ENCODE measurements at places on chromosomes 16 and 17. TPM values are rescaled to one million over a fixed set of nuclear protein-coding genes. Genes with fewer than 3 reads are reported as not detected.

DNA sequence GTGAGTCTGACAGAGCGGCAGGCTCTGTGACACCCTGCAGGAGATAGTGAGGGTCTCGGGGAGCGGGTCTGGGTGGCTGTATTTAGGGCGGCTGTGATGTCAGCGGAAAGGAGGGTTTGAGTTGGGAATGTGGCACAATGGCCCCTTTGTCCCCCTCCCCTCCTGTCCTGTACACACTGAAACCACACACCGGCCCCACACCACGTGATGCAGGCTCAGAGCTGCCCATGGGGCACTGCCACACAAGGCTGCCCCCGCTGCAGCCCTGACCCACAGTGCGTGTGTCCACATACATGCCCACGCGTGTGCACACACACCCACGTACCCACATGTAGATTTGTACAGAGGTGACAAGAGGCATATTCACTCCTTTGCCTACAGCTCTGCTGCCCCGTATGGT, 15.3 kb downstream of the SGCA start:
- peak; percentile 78 for DNase-seq
- H3K27me3 ChIP-seq = no peaks in the 10 kb centered on the region
- H3K4me3 ChIP-seq = no peak overlapping the region

The GRAPL gene
- not detected for total RNA-seq

- no peaks in the 10 kb centered on the region for H3K27me3 ChIP-seq
- peaks cover 7% of the 10 kb centered on the region for H3K36me3 ChIP-seq
- peak overlapping the region; percentile 6 for H3K4me3 ChIP-seq
- H3K27ac ChIP-seq = no peak overlapping the region
Measured at GRCh38 chr16:31714903-31715504, 158.6 kb upstream of the ZNF267 start.

DNA sequence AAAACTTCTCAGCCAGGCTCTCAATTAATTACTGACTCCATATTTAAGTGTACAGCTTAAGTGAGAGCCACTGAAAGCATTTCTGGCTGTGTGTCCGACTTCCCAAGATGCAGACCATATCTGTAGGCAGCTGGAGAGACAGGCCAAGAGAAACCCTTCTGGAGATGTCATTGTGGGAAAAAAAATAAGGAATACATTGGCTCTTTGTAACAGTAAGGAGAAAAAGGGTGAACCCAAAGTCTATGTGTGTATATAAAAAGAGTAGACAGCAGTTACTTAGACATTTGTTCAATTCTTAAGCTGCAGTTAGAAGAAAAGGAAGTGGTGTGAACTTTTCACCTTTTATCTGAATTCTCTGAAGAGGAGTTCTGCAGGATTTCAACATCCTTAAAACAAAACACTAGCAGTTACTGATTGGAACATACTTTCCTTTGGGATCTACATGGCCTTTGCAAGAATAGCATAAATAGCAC, 21.7 kb downstream of the FAM117A start:
- DNase-seq = no peak
- H3K4me1 ChIP-seq = peaks cover 21% of the 10 kb centered on the region
- no peak overlapping the region for H3K27ac ChIP-seq
- H3K36me3 ChIP-seq = no peaks in the 10 kb centered on the region
- no peaks in the 10 kb centered on the region for H3K27me3 ChIP-seq
- H3K4me3 ChIP-seq = no peak overlapping the region

The TRIM47 gene
- total RNA-seq = 21.7 TPM

DNA sequence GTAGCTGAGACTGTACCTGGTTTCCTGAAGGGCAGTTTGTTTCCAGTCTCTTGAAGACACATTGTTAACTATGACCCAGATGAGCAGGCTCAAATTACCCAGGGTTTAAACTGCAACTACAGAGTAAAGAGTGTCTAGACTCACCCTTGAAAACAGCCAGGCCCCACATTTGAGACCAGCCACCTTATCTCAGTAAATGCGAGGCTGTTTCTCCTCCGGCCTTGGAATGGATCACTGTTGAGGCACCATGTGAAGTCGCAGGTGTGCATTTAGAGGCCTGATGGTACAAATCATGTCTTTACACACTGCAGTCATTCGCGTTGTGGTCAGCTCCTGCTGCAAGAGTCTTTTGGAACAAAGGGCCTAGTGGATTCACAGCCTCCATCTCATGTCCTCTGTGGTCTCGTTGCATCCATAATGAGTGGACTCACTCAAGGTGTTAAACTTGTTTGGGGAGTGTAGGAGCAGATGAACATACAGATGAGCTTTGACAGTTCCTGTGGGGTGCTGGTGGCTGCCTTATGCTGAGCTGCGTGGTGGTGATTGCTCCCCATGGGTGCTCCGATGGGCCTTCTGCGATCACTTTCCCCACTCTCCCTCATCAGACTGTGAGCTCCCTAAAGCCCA, 18.5 kb upstream of the N4BP1 start:
- no peaks in the 10 kb centered on the region for H3K36me3 ChIP-seq
- no peak overlapping the region for H3K4me3 ChIP-seq
- DNase-seq = no peak
- no peak overlapping the region for H3K27ac ChIP-seq
- H3K27me3 ChIP-seq = peaks cover 2% of the 10 kb centered on the region
- H3K4me1 ChIP-seq = peaks cover 4% of the 10 kb centered on the region
